NCI-H1694 treated with DMSO at 0.1 percent for 48 hours (cell line): ENCODE measurements at places on chromosomes 7 and 10.

GRCh38 chr7:12674053-12674452 lies 13.4 kb upstream of the ARL4A start:
- DNase-seq = no peak

- no peak for DNase-seq
Measured at GRCh38 chr10:74883428-74883827, 57.0 kb downstream of the KAT6B start.

DNA sequence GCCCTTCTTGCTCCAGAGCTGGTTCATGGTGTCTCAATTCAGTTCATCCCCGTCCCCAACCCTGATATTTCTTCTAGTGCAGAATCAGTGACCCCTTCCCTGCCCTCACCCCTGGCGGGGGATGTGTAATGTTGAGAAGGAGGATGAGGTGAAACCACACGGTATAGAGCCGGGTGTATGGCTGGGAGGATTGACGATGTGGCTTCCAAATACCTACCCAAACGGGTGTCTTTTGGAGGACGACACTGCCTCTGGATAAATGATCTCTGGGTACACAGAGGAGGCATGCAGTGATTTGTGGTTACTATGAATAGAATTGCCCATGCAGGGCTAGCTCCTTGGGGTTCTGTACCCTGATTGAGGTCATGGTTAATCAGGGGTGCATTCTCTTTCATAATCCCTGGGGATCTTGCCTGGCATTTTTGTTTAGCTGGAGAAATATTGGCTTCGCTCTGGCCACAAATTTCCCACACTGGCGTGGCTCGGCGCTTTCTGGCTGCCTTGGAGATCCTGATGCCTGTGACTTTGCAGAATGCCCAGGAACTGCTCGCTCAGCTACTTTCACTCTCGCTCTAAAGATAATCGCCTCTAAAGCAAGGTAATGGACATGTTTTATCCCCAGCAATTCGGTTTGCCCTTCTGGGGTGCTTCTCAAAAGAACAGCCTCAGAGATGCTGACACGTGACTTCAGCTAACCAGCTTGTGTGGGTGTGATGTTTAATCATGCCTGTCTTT lies 89.2 kb downstream of the RBM20 start:
- no peak for DNase-seq

- DNase-seq = peak; percentile 25
Measured at GRCh38 chr7:82017334-82017943, 247.6 kb upstream of the HGF start.

DNA sequence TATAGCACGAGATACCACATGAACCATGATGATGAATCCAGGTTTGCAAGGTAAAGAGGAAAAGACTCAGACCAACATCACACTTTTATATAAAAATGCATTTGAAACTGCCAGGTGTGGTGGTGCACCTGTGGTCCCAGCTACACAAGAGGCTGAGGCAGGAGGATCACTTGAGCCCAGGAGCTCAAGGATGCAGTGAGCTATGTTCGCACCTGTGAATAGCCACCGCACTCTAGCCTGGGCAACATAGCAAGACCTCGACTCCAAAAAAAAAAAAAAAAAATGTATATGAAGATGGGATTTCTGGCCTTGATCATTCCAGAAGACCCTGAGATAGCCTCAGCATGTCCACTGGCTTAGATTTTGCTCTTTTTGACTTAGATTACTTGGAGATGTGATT lies 161.6 kb downstream of the PARD3 start:
- DNase-seq = no peak

DNA sequence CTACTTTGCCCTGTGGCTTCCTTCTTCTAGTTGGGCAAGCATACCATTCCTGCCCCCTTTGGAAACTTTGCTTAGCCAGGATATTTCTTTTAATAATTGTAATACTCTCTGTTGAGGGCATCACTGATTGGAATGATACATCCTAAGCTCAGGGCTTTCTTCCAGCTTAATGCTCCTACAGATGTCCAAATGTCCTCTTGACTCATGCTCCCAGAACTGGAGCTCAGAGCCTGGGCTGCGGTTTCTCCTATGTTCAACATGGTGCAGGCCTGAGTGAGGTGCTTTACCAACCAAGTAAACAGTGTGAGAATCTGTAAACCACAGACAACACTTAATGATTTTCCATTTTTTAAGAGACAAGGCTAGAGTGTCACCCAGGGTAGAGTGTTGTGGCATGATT lies 108.6 kb downstream of the LRRC4 start:
- DNase-seq = no peak

DNA sequence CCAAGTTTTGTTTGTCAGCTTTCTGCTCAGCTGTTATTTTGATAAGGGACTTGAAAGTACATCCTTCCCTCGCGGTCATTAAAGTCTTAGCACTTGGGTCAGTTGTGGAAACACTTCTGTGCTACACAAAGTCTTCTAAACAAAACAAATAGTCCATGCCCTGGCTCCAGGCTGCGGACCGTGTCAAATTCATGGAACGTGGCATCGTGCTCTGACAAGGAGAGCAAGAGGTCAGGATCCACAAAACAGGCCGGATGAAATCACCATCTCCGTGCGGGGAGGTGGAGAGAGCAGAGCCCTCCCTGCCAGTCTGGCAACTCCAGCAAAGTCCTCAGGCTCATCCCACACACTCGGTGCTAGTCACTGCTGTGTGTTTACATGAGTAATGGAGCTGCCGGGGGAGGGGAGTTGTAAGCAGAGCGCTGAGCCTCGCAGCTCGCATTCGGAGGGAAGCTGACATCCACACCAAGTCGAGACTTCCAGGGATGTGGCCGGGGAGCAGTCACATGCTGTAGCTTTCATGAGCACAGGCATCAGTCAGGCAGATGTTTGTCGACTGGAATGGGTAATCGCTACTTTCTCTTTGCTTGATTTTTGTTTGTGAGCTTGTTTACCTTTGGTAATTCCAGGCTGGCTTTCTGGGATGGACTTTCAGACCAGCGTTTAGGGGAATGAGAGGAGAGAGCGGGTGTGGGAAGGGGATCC lies 147.6 kb downstream of the ARID5B start:
- no peak for DNase-seq

GRCh38 chr10:43679509-43679908 lies 30.8 kb upstream of the ZNF32 start:
- no peak for DNase-seq

DNA sequence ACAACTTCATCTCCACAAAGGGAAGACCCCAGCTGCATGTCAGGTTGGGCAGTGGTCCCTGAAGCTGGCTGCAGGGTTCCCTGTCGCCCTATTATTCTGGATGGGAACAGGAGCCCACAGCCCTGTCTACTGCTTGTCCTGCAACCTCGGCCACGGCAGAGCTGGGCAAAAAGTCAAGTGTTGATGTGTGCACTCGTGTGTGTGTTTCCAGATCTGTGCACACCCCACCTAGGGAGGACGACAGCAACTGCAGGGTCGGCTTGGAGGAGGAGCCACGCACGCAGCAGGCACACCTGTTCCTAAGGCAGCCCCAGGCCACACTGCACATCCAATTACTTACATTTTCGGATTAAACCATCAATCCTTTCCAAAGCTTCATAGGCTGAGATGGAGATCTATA lies 23.6 kb downstream of the PITRM1 start:
- DNase-seq = no peak

- no peak for DNase-seq
Measured at GRCh38 chr10:130463876-130464364, 327.7 kb downstream of the GLRX3 start.

GRCh38 chr10:81013771-81014170 lies 476.1 kb downstream of the SH2D4B start:
- DNase-seq = no peak

DNA sequence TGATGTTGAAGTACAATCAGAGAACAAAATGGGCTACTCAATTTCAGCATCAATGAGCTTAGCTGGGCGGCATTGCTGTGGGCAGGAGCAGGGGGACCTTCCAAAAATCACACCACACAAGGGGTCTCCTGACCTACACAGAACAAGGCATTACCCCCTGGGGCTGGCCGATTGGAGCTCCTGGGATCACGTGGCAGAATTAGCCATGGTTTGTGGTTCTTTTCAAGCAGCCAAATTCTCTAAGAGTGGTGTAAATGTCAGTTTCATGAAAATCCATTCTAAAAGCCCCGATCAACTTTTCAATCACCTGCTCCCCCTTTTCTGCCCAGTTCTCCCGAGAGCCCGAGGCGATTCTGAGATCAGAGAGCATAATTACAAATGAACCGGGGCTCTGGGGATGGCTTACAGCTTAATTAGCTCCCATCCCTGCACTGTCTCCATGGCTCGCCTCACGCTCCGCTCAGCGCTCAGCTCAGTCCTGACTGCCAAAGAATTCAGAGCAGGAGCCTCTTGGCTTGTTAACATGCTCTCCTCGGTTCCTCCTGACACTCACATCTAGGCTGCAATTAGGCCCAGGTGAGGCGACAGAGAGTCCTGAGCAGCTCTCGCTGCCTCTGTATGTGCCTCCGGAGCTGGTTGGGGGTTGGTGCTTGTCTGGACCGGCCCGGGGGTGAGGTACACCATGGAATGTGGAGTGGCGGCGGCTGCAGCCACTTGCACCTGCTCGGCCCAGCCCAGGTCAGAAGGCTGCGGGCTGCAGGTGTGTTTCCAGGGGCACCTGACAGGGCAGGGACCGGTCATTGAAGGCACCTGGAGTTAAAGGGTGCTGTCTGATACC lies 111.8 kb downstream of the WDR11 start:
- no peak for DNase-seq

DNA sequence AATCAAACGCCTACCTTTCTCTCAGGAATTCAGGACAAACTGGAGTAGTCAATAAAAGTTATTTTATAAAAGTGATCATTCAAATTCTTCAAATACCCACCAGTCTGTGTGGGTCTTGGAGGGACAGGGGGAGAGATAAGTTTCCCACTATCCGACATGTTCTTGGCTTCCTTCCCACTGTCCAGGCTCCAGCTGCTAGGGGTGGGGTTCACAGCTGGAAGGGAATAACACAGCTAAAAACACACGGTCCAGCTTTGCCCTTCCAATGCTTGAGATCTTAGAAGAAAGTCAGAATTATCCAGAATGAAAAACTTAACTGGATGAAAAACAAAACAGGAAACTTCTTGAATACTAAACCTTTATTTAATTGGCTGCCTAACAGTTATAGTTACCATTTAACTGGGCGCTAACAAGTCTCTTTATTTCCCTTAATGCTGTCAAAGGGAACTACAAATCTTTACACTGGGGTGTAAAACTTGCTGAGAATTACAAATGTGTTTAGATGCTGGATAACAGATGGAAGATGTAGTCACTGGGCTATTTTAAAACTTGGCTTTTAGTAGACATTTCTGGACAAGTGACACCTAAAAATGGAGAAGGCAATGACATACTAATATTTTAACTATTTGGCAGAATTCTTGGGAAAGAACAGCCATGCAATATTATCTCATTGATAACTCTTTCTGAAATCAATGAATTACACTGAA lies 172.8 kb upstream of the IMMP2L start:
- no peak for DNase-seq

DNA sequence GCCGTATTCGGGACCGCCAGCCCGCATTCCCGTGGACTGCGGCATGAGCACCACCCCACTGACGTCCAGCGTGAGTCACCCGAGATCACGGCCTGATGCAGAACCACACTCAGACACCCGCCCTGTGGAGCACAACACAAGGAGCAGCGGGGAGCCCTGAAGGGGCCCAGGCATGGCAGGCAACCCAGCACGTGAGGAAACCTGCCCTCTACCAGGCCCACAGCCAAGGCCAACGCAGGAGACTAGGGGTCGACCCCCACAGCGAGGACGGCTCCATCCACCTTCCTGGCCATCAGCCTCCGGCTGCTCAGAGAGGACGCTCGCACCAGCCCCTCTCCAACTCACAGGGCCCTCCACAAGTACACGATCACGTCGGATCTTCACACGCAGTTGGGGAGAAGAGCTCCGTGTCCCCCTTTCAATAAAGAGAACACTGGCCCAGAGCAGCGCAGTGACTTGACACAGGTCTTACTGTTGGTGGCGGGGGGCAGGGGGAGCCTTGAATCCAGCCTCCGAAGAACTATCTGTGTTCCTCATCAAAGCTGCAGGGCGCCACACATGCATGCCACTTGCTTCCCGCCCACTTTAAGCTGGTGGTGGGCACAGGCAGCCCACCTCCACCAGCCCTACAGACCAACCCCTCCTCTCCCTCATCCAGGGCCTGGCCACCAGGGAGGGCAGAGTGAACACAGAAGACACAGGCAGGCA lies 22.0 kb downstream of the MAD1L1 start:
- DNase-seq = no peak

DNA sequence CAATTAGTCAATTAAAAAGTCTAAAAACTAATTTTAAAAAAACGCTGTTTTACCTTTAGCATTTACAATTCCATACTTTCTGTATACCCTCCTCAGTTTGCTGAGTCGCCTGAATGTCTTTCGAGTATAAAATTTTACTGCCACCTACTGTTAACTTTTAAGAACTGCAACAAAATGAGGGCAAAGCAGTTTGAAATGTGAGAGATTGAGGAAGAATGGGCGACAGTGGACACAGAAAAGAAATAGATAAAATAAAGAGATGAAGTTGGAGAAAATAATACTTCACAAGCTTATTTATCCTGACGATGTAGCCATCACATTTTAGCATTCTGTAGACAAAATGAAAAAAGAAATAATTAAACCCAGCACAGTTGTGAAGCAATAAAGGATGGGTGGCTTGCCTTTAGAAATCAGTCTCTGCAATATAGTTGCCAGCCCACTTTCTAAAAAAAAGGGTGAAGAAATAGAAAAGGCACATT lies 110.8 kb upstream of the PTN start:
- peak; percentile 25 for DNase-seq

GRCh38 chr7:82778021-82778420 lies 334.4 kb upstream of the CACNA2D1 start:
- DNase-seq = no peak

GRCh38 chr7:145909991-145910513 lies 206.5 kb upstream of the CNTNAP2 start:
- DNase-seq = no peak

GRCh38 chr7:133514551-133514950 lies 261.7 kb downstream of the EXOC4 start:
- DNase-seq = no peak

DNA sequence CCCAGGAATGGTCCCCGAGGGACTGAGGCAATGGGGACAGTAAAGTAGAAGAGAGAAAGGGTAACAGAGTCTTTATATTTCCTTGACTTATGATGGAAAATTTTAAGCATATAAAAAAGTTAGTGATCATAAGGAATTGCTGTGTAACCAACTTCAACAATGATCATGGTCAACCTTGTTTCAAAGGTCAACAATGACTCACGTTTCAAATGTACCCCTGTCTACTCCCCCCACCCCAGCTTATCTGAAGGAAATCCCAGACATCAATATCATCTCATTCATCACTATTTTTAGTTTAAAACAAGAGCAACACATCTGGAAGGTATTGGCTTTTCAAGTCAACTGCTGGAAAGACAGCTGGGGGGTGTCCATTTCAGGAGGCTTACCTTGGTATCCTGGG lies 92.9 kb downstream of the SMURF1 start:
- no peak for DNase-seq
